ENCODE measurements at places on chromosomes 12 and 14. TPM values are rescaled to one million over a fixed set of nuclear protein-coding genes. Genes with fewer than 3 reads are reported as not detected.

DNA sequence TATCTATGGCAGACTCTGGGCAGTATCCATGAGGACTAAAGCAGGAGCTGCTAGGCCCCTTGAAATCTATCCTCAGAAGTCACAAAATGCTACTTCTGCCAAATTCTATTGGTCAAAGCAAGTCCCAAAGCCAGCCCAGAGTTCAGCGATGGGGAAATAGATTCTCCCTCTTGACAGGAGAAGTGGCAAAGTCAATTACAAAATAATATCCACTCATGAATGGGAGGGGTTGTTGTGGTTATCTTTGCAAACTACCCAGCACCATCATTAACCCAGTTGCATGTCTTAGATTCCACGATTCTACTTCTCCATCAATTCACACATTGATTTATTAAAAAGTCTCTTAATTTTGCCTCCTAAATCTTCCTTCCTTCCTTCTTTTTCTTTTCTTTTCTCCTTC lies 30.7 kb upstream of the STXBP6 start:
- no peak for DNase-seq

GRCh38 chr14:95483309-95484165 lies 32.9 kb downstream of the SYNE3 start:
- peak; percentile 93 for DNase-seq

DNA sequence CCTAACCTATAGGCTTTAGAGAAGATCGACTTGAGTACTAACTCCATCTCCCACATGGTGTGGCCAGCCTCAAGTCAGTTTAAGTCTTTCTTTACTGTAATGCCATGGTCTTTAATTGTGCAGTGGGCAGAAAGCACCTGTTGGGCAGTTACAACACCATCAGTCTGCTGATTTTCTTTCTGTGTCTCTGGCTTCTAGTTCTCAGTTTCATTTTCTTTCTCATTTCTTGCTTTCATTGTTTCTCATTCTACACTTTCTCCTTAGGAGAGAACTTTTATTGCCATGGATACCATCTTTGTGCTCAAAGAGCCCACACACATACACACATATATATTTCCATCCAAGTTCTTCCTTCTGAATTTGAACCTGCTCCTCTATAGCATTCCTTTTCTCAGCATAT lies 96.1 kb upstream of the SLC16A7 start:
- DNase-seq: no peak

DNA sequence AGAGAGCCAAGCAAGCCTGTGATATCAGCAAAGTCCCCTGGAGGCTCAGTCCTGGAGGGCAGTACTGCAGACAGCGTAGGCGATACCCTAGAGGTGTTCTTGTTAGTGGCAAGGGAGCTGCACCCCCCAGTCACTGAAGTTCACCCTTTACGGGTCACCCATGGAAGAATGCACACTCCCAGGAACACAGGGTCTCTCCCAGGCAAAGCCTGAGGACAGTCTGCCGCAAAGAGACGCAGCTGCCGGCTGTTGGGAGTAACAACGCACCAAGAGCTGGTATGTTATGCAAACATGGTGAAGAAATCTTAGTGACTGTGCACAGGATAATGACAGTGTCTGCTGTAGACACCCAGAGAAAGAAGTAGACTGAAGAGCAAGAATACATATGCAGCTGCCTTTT lies 43.5 kb upstream of the NOS1 start:
- DNase-seq: no peak

Gene TMTC2
- 3.2 TPM for total RNA-seq

DNA sequence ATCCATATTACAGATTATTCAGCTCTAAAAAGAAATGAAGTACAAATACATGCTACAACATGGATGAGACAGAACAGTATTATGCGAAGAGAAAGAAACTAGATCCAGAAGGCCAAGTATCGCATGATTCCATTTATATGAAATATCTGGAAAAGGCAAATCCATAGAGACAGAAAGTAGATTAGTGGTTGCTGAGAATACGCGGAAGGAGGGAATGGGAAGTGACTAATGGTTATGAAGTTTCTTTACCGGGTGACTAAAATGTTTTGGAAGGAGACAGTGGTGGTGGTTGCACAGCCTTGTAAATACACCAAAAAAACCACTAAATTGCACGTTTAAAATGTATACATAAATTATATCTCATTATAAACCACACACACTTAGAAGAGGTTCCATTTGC lies 12.5 kb downstream of the PRDM4 start:
- DNase-seq: no peak

DNA sequence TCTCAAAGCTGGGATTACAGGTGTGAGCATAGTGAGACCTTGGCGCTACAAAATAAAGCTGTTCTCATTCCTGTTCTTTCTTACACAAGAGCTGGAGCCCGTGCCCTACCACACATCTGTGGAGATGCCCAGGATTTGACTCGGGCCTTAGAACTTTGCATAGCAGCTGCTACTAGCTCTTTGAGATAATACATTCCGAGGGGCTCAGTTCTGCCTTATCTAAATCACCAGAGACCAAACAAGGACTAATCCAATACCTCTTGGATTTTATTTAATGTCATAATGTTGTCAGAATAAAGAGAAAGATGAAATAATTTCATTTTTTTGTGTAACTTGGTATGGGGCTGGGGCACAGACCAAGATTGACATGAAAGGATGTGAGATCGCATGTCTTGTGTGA lies 7.6 kb downstream of the PNP start:
- no peak for DNase-seq

DNA sequence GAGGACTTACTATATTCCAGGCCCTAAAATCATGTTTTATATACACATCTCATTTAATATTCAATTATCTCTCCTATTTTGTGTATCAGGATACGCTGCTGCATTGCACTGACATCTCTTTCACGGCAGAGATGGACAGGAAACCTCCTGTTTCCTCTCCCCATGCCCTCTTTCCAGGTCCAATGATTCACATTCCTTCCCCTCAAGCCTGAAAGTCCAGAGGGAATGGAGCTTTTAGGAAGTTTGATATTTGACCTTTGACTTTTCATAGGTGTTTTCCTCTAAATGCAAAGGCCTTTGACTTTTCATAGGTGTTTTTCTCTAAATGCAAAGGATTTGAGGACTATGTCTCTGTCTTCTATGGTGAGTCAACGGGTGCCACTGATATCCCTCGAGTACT lies 89.5 kb downstream of the STON2 start:
- no peak for DNase-seq

Gene IL31
- not detected for total RNA-seq

DNA sequence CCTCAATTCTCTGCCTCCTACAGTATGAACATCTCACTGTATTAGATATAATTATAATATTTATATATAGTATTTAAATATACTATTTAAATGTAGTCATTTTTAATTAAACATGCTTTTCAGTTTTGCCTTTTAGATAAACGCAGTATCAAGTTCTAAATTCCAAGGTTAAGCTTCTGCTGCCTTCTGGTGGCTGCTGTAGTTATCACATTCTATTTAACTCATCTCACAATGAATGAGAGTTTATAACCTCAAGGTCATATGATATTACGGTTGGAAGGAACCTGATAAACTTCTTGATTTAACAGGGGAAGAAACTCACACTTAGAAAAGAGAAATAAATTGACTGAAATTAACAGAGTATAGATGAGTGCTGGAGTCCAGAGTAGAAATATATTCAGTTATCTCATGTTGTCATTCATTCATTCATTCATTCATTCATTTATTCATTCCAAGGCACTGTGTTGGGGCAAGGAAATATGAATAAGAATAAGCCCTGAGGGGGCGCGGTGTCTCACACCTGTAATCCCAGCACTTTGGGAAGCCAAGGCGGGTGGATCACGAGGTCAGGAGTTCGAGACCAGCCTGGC lies 31.9 kb downstream of the GUCY2C start:
- no peak for DNase-seq

Gene AKAP3
- total RNA-seq: 0.79 TPM

DNA sequence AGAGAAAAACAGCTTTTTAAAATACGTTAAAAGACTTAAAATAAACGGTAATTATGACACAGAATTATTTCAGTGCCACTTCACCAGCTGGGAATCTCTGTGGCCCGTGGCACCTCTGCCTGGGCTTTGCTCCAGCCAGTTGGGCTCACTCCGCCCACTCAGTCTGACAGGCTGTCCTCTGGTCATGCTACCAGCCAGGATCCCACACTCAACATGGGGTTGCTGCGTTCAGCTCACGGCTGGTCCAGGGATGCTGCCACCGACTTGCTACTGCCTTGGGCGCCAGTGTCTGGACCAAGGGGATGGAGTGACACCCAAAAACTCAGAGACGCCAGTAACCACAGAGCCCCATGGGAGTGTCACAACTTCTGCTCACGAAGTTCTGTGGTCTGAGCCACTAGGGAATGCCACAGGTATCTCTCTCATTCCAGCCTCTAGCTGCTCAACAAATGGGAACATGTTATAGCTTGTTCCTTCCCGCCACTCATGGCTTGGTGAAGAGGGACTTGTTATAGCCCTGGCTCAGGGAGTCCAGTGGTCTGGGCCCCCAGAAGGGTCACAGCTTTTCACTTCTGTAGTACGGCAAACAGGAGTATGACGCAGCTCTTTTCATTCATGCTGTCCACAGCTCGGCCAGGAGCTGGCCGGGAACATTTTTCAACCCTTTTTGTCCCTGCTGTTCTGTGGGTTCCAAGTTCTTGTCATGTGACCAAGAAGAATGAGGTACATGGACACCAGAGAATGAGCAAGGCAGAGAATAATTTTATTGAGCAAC lies 23.4 kb upstream of the ATXN7L3B start:
- DNase-seq: no peak
